Stimulated activated CD4-positive, alpha-beta T cell treated with anti-CD3 and anti-CD28 coated beads, Interleukin-15, amount 100 ng/mL, for 1 hour (primary cell): ENCODE measurements at places on chromosomes 4 and X.

- no peak for DNase-seq
These were observed 34.9 kb downstream of the BMP2K start for GRCh38 chr4:78811034-78811433.

- no peak for DNase-seq
These were observed 127.3 kb downstream of the DCHS2 start for GRCh38 chr4:154364066-154364845.

DNA sequence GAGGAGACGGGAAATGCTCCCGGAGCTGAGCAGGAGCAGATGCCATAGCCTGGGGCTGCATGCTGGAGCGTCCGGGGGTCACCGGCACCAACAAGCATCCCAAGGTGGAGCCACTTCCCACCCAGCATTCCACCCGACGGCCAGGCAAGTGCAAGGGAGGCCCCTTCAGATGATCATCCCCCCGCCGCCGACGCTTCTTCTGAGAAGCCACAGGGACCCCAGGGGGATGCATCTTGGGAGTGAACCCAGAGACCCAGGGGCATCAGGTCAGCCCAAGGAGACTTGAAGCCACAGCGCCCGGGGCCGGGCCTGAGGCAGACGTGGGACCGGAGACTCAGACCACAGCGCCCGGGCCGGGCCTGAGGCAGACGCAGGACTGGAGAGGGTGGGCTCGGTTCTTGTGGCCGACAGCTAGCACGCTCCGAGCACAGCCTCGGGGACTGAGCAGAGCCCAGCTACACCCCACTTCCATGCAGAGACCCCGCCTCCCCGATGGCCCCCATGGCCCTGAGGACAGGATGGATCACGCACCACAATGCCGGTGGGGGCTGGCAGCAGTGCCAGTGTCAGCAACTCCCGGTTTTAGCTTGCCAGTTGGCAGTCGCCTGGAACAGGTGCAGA, 33.0 kb upstream of the CPLX1 start:
- no peak for DNase-seq

- DNase-seq: no peak
These were observed 101.5 kb upstream of the GABRA2 start for GRCh38 chr4:46491455-46491854.

- DNase-seq: no peak
These were observed 29.6 kb upstream of the TASL start for GRCh38 chrX:30607155-30607554.

DNA sequence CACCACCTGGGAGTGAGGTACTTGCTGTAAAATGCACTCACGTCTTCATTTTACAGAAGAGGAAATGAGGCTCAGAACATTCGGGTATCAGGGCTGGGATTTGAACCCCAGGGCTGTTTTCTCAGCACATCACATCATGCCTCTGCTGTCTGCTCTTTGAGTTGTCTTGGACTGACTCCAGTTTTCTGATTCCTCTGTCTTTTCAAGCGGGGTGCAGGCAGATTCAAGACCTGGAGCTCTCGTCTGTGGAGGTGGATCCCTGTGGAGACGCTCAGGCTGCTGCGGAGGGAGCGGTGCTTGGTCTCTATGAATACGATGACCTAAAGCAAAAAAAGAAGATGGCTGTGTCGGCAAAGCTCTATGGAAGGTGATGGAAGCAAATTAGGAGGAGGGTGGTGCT, 6.3 kb downstream of the LAP3 start:
- no peak for DNase-seq

DNA sequence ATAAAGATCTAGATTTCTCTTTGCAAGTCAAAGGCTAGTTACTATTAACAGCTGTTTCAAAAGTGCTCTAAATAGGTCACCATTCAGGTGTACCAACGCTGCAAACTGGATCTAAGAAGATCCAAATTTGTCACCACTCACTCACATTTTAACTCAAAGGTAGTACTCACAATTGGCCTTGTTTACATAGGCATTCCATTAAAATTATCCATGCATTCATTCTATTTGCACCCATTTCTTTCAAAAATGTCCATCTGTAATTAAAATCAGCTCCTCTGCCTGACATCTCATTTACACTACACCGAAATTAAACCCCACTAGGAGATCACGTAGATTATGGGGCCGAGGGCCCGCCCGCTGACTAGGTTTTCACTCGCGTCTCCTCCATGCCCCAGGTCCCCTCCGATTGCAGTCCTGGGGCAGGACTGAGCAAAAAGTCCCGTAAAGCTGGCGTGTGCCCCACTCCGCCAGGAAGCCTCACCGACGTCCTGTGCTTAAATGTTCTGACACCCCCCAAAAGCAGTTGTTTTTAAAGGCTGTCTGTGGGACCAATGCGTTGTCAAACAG, 1.3 kb upstream of the ING2 start:
- DNase-seq: no peak

DNA sequence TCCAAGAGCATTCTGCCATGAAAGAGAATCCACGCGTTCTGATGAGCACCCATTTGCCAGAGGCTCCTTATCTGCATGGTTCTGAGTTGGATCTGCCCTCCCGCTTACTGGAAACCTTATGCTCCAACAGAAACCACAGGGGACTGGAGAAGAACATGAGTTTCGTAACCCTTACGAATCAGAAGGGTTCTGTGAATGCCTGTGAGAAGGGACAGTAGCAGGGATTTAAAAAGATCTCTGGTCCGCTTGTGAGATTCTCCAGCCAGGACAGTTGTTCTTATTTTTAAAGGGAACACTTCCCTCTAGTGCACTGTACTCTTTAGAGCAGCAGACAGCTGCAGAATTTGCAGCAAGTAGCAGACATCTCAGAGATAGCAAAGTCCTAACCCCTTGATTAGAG, 22.5 kb upstream of the CENPU start:
- DNase-seq: no peak

GRCh38 chr4:74205559-74205958, 47.6 kb downstream of the MTHFD2L start:
- DNase-seq: no peak

- DNase-seq: no peak
These were observed 1097.2 kb upstream of the TENM3 start for GRCh38 chr4:181146051-181146450.

DNA sequence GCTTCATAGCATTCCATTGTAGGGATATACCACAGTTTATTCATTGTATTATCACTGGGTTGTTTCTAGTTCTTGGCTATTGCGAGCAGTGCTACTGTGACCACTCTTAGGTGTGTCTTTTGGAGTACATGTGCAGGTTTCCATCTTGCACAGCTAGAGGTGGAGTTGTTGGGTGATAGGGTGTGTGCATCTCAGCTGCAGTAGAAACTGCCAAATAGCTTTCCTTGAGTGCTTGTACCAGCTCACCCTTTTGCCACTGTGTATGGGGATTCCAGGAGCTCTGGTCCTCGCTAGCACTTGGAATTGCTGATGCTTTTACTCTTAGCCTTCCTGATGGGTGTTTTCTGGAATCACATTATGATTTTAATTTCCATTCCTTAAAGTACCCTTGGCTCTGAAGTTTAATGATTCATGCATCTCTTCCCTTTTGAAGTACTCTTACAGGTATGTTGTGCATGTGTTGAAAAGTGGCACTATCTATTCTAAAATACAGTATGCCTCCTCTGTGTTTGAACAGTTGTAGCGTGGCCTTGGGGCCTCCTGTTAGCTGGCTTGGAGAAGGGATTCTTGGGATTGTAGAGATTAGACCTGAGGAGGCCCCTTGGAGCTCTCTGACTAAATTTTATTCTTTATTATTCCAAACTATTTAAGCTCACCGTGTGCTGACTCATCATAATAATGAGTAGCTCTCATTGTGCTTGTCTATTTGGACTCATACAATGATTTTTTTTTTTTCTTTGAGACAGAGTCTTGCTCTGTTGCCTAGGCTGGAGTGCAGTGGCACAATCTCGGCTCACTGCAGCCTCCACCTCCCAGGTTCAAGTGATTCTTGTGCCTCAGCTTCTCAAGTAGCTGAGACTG, 38.4 kb downstream of the HTT start:
- DNase-seq: no peak

DNA sequence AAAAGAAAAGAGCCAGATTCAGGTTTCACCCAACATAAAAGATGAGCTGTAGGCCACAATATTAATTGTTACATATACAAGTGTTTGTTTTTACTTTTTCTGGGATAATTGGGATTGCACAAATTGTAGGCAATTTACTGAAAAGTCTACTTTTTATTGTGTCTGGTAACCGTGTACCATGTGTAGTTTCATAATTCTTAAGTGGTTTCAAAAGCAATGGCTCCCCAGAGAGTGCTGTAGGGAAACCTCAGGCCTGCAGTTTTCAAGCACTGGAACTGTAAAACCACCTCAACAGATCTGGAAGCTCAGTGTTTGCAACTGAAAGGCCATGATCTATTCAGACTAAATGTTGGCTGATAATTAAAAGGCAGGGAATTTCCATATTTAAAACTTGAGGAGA, 53.9 kb upstream of the MMAA start:
- no peak for DNase-seq

- peak; percentile 52 for DNase-seq
These were observed 1.5 kb downstream of the BRWD3 start for GRCh38 chrX:80807992-80808735.

GRCh38 chr4:13322681-13323101, 161.4 kb downstream of the RAB28 start:
- DNase-seq: no peak

GRCh38 chr4:91758487-91758886, 545.3 kb upstream of the GRID2 start:
- no peak for DNase-seq

- no peak for DNase-seq
These were observed 2.3 kb downstream of the SH3TC1 start for GRCh38 chr4:8201321-8201781.

GRCh38 chrX:132226169-132226568, 6.9 kb upstream of the RAP2C start:
- no peak for DNase-seq

DNA sequence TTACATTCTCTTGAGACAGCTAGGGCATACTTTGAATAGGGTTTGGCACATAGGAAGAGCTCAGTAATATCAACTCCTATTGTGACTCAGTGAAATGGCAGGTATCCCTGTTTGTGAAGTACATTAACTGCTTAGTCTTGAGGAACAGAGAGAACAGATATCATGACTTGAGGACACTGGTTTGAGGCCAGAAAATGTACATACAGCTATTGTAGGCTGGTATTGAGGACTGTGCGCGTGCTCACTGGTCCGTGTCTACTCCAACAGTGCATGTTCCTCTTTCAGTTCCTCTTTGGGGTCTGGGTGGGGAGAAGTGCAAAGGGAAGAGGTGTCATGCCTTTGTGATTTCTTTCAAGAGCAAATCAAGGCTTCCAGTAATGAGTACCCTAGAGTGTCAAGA, 34.6 kb upstream of the TBC1D9 start:
- no peak for DNase-seq

GRCh38 chr4:139337612-139338011, 35.3 kb upstream of the NDUFC1 start:
- DNase-seq: no peak

- no peak for DNase-seq
These were observed 73.7 kb downstream of the RTL9 start for GRCh38 chrX:110432091-110432905.

GRCh38 chrX:106897259-106897658, 5.9 kb downstream of the RIPPLY1 start:
- no peak for DNase-seq

GRCh38 chr4:22745234-22745633, 52.5 kb downstream of the GBA3 start:
- no peak for DNase-seq

- no peak for DNase-seq
These were observed 25.0 kb upstream of the GJB1 start for GRCh38 chrX:71198066-71198465.

- no peak for DNase-seq
These were observed 12.7 kb downstream of the GAB3 start for GRCh38 chrX:154738011-154738738.

GRCh38 chrX:55758033-55758432, 40.5 kb downstream of the RRAGB start:
- no peak for DNase-seq

DNA sequence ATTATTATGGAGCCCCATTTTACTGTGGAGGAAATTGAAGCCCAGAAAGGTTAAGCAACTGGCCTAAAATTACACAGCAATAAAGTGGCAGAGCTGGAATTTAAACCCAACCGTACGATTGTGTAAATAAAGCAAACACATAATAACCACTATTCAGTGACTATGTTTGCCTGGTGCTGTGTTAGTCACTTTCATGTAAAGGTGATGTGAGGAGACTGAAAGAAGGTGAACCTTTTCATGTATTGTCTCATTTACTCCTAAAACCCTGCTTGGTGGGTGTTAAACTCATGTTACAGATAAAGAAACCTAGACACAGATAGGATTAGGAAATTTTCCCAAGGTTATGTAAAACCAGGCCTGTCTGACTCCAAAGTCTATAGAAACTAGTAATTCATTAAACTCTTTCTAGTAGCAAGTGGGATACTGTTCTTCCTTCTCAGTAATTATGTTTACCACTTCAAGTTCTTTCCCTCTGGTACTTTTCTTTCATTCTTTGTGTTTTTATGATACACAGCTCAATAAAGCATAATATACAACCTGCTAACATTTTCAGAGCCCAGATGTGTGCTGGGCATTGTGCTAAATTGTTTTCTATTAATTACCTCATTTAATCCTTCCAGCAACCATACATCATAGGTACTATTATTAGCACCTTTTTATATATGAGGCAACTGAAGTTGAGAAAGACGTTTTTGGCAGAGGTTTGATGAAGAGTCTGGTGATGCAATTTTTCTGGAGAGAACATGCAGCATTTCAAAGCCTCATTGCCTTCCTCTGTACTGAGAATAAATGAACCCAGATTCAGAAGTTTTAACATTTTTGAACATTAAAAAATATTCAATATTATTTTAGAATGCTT, 202.7 kb downstream of the SPRY1 start:
- DNase-seq: no peak

DNA sequence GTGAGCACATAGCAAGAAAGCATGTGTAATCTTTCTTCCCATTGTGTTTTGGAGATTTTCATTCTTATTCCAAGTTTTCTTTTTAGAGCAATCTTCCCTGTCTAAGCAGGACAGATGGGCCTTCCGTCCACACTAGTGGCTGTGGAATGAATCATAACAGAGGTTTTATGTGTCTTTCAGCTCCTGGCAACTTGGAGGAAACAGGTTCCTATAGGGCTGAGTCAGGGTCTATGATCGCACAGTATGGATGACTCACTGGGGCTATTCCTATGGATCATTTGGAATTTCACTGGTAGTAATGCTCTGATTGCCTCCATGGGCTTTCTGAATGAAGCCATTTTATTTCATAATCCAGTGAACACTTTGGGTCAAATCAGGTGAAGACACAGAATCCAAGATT, 51.8 kb upstream of the CBLL2 start:
- DNase-seq: no peak

DNA sequence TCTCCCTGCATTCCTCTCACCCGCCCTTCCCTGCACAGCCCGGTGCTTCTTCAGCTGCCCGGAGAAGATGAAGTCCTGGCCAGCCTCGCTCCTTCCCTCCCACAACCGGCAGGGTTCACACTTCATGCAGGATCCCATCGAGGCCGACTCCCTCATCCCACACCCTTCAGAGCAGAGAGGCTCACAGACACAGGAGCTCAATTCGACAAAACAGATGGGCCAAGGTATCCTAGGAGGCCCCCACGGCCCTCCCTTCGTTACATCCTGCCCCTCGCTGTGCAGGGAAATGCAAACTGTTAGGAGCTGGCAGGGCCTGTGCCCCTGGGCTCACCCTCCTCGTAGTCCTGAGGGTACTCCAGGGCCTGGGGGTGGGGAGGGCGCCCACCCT, 238.1 kb downstream of the DHRSX start:
- no peak for DNase-seq

- no peak for DNase-seq
These were observed 17.8 kb downstream of the PDCL2 start for GRCh38 chr4:55574252-55574651.

GRCh38 chr4:169045862-169046584, 36.0 kb upstream of the CBR4 start:
- DNase-seq: no peak
